HCEC 1CT (cell line): ENCODE measurements at places on chromosomes 2 and 18.
A peak's percentile ranks its signal among the peaks of the same experiment; 100 is the strongest.

DNA sequence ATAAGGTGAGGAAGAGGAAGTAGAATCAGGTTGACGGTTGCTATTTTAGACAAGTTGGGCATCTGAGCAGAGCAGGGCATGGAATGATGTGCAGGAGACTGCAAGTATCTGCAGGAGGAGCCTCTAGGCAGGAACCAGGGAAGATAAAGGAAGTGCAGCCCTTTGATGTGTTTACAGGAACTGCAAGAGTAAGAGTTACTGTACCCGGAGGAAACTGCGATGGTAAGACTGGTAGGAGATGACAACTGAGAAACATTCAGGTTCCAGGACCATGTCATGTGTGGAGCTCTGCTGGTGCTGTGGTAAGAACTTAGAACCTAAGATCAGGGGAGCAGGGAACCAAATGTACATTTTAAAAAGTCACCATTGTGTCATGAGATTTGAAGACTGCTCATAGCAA is 134.3 kb upstream of the STON1 start:
- no peak for DNase-seq

DNA sequence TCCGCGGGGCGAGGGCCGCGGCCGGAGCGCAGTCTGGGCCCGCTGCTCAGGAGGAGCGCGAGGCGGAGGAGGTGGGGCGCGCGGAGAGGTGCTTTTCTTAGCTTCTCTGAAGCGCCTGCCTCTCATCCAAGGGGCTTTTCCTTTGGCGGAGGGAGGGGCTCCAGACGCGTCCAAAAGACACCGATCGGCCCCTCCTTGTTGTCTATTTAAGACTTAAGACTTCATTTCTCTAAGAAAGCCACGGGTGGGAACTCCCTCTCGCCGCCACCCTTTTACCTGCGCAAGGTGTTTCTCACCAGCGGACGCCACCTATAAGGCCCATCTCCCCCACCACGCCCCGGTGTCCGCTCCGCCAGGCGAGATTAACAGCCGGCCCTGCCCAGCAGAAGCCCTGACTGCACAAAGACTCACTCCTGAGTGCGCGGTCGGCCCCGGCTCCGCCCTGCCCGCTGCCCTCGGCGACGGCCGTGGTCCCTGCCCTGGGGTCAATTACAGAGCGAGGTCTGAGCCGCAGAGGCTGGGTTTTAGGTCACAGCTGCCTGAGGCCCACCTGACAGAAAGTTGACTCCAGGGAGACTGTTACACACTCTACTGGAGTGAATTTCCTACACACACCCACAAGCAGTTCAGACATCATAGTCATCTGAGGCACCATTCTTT is at the start of gene DSC2:
TSS of gene DSC2 (minus strand) at position 397 of the 660 bp plus-strand sequence. CDS start 450 bp downstream, outside the sequence.
- DNase-seq, result no peak

GRCh38 chr18:63963615-63964256 is 6.1 kb upstream of the SERPINB8 start:
- peak; percentile 64 for DNase-seq

GRCh38 chr2:179218848-179219594 is 45.6 kb downstream of the SESTD1 start:
- peak; percentile 64 for DNase-seq

GRCh38 chr2:74152954-74153353 is 5.2 kb upstream of the BOLA3 start:
- no peak for DNase-seq

DNA sequence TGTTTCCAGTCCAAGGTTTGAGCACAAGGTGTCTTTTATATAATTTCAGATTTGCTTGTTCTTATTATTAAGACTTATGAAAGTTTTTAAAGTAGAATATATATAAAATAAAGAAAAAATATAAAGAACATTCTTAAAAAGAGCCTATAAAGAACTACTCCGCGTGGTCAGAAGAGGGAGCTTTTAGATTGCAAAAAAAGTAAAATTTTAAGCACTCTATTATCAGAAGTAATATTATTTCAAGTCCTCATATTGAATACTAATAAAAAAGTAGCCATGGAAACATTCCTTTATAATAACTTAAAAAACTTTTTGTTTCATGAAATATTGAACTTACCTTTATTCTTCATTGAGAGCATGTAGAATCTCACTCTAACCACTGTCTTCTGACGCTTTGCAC is 51.4 kb downstream of the LINC00305 start:
- no peak for DNase-seq

DNA sequence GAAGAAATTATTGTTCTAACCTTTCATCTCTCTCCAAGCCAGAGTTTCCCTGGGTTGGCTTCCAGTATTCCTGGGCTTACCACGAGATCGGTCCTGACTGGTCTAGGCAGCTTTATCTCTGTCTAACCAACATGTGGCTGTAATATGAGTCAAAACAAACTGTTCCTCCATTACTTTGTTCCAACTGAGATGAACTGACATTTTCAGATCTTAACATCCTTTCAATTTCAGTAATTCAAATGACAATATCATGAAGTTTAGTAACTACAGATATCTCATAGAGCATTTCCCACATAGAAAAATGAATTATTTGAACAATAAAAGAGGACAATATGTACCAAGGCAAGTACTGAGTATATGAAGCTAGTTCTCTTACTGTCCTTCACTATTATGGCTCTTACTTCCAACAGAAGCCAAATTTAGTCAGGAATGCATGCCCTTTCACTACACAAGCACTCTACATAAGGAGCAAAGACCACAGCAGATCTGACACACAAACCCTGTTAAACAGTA is 15.5 kb downstream of the SLC25A12 start:
- no peak for DNase-seq

DNA sequence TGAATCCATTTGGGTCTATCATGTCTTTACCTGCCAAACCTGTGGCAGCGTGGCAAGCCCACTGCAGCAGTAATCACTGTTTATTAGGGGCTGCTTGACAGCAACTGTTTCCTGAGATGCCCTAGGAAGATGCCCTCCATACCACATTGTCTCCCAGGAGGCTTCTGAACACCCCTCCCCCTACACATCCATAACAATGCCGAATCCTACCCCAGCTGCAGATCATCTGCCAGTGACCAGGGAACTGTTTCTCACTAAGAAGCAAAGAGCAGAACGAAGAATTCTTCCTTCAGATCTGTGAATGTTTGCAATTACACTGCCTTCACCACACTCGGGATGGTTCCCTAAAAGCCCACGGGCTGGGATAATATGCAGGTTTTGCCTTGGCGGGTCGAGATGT is 127.8 kb downstream of the VIT start:
- DNase-seq, result no peak

DNA sequence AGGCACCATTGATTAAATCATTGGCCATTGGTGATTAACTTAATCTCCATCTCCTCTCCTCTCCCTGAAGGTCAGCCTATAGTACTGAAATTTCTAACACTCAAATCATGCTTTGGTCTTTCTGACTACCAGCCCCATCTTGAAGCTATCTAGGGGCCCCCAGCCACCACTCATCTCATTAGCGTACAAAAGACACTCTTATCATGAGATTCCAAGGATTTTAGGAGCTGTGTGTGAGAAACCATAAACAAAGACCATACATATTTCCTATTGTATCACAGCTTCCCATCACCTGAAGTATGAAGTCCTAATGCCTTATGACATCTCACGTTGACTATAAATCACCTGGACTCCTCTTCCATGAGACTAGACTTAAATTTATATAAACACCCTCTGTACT is 94.0 kb upstream of the B3GNT2 start:
- no peak for DNase-seq

GRCh38 chr2:38522754-38523349 is 79.9 kb downstream of the HNRNPLL start:
- no peak for DNase-seq

DNA sequence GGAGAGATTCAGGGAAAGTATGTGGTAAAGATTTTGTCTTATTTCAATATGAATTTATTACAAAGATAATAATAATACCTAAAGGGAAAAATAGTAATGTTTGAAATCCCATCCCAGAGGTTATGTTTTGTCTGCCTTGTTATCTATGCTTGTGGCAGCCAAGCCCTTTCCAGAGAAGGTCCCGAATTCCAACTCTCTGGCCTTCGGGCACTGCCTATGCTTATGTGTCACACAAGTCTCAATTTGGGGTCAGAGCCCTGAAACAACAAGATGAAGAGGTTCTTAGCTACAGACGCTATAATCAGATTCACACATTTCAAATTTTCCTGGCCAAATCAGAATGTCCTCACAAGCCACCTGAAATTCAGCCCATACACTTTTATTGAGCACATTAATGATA is 59.9 kb downstream of the DNER start:
- DNase-seq, result no peak

- DNase-seq, result peak; percentile 89
These were observed 95.5 kb upstream of the ATP8B1 start for GRCh38 chr18:57898506-57899124.

DNA sequence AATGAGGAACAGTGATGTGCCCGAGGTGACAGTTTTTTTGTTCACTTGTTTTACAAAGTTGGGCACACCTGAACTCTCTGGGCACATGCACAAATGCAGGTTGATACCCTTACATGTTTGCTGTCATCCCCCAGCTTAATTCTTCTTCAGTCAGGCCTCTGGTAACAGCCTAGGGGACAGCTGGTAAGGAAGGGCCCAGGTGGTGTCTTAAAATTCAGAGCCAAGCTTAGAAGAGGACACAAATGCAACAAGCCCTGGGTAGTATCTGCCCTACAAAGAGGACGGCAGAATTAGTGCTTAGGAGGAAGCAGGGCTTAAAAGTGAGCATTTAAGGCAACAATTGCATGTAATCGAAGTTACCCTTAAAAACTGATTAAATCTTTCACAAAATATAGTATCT is 171.9 kb upstream of the ACAA2 start:
- DNase-seq, result no peak

DNA sequence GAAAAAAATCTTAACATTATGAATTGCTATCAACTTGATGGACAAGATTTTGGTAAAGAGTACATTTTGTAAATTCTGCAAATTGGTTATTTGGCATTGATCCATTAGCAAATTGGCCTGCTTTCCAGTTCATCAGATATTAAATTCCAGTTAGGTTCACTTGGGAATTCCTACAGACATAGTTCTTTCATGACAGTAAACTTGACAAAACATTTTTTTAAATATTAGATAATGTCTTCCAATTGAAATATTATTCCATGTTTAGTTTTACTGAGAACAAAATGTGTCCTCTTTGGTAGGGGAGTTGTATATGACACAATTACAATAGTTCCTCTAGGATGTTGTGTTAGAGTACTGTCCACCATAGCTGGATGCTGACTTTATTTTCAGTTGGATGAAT is 141.9 kb downstream of the LCLAT1 start:
- no peak for DNase-seq

- no peak for DNase-seq
These were observed 66.3 kb downstream of the TANC1 start for GRCh38 chr2:159034713-159035112.

- DNase-seq, result no peak
These were observed 13.8 kb downstream of the FAM210A start for GRCh38 chr18:13712400-13713131.

- DNase-seq, result no peak
These were observed 409.2 kb upstream of the SPHKAP start for GRCh38 chr2:228590681-228591080.

- DNase-seq, result no peak
These were observed 129.3 kb upstream of the EPAS1 start for GRCh38 chr2:46167924-46168323.

- DNase-seq, result peak; percentile 80
These were observed 11.2 kb downstream of the SCG2 start for GRCh38 chr2:223590964-223591363.

DNA sequence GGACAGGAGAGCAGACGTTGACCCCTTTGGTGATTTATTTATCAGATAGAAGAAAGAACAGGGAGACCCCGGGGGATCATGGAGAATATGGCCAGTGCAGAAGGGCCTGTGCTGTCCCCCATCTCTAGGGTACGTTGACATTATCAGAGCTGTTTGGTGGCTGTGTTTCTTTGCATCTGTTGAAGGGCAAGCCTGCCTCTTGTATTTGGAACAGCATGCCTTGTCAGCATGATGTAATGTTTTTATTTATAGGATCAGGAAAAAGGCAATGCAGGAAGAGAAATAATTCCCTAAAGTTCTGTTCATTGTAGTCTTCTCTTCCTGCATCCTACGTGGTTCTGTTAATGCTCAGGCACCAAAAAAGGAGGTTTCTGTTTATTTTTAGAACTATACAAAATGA is 49.8 kb upstream of the CABYR start:
- no peak for DNase-seq

GRCh38 chr2:47499093-47499492 is 96.1 kb downstream of the MSH2 start:
- no peak for DNase-seq

DNA sequence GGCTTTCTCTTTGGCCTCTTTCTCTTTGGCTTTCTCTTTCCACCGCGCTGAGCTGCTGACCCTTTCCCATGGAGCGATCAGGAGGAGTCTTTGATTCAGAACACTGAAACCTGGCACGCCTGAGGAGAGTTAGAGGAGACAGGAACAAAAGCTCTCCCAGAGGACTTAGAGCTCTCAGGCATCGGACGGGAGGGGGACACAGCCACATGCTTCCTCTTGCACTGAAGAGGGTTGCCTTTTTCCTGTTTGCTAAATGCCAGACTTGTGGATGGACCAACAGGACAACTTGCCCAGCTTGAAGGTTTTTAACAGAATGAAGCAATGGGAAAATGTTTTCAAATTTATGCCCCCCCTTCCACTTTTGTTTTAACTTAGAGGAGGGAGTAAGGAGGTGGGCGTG is 3.6 kb upstream of the PTPN18 start:
- DNase-seq, result no peak

DNA sequence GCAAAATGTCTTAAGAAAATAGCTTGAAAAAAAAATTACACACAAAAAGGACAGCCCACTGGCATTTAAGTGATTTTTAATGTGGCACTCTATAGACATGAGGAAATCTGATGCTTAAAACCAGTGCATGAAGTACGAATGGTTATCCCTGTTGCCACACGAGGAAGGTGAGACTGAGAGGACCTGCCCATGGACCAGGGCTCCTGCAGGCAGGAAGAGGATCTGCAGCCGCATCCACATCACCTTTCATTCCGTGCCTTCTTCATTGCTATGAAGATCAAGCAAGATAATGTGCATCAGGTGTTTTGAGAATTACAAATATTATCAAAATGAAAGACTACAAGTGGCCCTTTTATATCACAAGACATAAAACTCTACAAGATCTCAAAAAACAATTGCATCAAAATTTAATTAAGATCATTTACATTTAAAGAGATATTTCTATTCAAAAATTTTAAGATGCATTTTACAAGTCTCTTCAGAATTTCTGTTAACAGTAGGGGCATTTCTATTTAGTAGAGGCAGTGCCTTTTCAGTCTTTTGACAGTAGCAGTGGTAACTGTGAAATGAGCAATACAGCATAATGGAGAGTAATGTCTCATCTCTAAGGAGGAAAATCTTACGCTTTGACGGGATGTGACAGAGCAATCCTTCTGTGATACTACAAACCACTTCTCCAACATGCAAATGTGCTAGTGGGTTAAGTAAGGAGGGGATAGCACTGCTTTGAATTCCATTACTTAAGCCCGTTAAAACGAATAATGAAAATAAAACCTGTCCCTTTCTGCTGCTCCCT is 83.4 kb downstream of the SLC5A7 start:
- no peak for DNase-seq

- no peak for DNase-seq
These were observed 101.3 kb downstream of the MSH2 start for GRCh38 chr2:47504174-47504810.

GRCh38 chr18:43710135-43710534 is 432.8 kb upstream of the SYT4 start:
- DNase-seq, result no peak
